SJCRH30 (cell line): ENCODE measurements at places on chromosomes 3 and 15. TPM values are rescaled to one million over a fixed set of nuclear protein-coding genes. Genes with fewer than 3 reads are reported as not detected.
A peak's percentile ranks its signal among the peaks of the same experiment; 100 is the strongest.

SELENOK gene
- 42.8 and 44.1 TPM in 2 replicates for total RNA-seq

PODXL2 gene
- total RNA-seq: 10.7 and 10.9 TPM in 2 replicates

THBS1 gene
- 24.3 and 24.4 TPM in 2 replicates for total RNA-seq

PLCH1 gene
- total RNA-seq: 0.46 and 0.61 TPM in 2 replicates

ISG20 gene
- 0.97 and 1.0 TPM in 2 replicates for total RNA-seq

CCR9 gene
- total RNA-seq: not detected in 2 replicates

GRCh38 chr3:185176750-185177359 is 24.0 kb upstream of the C3orf70 start:
- peak; percentile 71 for DNase-seq

GRCh38 chr3:158717576-158717975 is 14.7 kb downstream of the RARRES1 start:
- no peak for DNase-seq
